ENCODE measurements at places on chromosomes 12 and 14.

GRCh38 chr14:53766106-53766505 lies 190.5 kb downstream of the BMP4 start:
- DNase-seq = no peak

GRCh38 chr12:58148405-58148804 lies 207.0 kb downstream of the ATP23 start:
- no peak for DNase-seq

DNA sequence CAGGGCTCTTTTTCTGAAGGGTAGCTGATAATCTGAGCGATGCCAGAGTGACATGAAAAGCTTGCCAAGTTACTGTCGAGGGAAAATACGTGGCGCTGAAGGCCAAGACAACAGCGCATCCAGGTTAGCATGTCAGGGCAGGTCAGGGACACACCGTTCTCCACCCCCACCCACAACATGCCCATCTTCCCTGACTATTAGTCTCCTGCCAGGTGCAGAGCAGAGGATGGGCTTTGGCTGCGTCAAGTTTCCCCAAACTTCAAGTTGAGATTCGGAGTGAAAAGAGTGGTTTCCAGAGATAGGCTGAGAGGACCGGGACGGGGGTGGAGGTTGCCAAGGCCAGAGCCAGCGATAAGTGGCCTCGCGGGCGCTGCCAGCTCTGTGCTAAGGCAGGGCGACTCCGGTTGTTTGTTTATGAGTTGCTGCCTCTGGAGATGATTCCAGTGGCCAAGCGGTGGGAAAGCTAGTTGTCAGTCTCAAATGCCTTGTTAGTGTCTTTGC lies 1.7 kb downstream of the TRHDE start:
- no peak for DNase-seq

GRCh38 chr12:123962513-123962912 lies 10.1 kb downstream of the CCDC92 start:
- no peak for DNase-seq

- DNase-seq = no peak
Measured at GRCh38 chr12:107302649-107303341, 209.4 kb upstream of the CRY1 start.

- DNase-seq = no peak
Measured at GRCh38 chr14:100530270-100531072, 56.7 kb downstream of the BEGAIN start.

DNA sequence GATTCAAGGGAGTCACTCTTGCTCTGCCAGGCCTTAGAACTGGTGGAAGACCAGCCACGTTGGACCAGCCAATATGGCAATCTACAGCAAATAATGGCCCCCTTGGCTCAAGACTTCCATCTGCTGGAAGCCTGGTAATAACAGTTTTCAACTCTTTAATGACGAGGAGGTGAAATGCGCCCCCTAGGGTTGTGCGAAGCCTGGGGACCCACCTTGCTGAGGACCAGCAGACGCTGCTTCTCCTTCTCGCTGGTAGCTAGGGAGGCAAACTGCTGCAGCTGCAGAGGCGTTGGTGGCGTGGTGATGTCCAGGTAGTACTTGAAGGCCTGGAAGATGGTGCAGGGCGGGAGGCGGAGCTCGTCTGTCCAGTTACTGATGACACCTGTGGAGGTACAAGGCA lies 41.5 kb upstream of the FBXO21 start:
- DNase-seq = no peak

DNA sequence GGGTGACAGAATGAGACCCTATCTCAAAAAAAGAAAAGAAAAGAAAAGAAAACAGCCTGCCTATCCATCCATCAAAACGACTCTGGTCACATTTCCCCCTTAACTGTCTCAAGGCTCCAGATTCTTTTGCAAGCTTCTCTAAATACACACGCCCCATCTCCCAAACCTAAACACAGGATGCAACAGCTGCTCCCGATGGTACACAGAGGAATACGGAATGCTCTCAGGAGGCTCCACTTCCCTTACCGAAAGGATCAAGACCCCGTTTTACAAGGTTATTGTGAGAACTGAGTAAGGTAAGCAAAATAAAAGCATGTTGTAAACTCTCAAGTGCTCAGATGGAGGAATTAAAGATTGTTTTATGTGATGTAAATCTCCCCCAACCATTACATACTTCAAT lies 62.3 kb downstream of the NT5DC3 start:
- no peak for DNase-seq

DNA sequence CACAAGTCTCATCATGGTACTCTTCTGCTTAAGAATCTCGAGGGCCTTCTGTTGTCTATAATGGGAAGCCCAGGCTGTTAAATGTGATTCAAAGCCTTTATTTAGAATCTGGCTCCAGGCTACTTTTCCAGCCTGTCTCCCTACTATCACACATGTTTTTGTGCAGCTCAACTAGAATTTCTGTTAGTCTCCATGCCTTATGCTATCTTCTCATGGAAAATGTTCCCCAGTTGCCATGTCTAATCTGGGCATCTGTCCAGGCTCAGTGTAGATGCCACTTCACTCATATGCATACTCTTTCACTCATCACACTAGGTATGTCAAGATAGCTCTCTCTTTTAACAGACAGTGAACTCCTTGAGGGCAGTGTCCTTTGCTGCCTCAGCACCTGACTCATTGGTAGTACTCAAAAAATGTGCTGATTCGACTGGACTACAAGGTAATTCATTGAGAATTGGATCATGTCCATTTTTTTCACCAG lies 145.3 kb downstream of the TTLL5 start:
- DNase-seq = no peak

DNA sequence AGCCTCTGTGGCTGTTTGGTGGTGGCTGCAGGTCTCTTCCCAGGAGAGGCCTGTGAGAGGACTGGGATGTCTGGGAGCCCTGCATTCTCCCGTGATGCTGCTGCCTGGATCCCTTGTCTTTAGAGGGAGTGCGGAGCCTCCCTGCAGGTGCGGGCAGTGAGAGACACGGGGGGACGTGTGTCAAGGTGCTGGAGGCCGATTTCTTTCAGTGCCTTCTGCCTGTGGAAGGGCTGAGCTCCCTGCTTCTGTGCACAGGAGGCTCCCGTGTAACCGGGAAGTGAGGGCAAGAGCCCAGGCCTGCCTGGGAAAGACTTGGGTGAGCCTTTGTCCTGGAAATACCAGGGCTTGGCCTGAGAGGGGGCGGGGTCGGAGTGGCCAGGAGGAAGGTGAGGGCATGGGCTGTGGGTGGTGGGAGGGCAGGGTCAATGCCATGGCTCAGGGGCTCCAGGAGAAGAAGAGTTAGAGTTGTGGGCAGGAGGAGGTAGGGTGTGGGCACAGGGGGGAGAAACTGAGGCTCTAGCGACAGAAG lies 372.2 kb downstream of the TMEM121 start:
- no peak for DNase-seq

DNA sequence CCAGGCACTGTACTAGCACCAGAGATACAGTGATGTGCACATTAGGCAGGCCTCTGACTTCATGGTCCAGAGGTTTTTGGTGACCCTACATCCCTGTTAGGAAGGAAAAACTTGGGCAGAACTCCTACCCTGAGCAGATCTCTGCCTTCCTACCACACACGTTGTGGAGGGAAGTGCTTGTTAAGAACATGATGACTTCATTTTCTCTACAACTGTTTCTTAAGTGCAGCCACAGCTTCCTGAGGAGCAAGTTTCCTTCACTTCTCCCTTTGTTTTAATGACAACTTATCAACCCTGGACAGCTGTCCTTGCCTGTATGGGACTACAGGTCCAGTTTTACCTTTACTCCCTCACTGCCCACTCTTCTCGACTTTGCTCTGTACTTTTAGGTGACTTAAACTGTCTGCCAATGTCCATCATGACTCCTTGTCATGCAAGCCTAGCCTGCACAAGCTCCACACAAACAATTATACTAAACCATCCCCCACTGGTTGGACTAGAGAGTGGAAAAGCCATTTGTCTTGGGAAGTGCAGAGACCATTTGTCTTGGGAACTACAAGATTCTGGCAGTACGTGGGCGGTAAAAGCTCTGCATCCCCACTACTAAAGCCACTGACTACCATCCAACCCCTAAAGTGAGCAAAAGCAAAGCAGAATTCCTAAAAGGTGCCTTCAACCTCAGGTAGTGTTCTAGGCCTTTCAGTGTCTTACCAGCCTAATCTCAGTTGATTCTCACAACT lies 359.8 kb downstream of the EGLN3 start:
- no peak for DNase-seq

DNA sequence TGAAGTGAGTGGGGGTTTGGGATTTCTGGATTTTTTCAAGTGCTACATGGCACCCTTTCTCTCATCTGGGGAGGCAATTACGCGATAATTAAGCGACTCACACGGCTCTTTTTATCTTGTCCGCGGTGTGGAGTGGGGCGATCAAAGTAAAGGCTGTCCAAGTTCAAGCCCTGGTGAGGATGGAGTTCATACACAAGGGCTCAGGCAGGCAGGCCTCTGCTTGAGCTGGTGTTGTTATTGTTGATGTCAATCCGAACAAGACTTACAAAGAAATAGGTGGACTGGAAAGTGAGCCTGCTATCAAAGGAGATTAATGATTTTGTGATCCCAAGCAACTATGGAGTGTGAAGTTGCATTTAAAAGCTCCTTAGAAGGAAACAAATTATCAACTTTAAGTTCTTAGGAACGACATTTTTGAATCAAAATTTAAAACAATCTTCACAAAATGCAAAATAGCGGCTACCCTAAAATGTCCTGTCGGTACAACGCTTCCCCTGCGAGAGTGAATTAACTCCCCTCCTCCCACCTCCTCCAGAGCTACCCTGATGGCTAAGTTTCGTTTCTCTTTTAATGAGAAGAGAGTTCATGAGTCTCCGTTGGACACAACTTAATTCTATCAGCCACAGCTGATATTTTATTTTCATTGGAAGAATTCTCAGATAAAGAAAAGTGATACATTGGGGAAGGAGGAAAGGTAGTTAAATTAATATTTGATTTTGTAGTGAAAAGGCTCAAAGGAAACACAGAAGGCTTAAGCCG lies 5.9 kb downstream of the FOXA1 start:
- no peak for DNase-seq

DNA sequence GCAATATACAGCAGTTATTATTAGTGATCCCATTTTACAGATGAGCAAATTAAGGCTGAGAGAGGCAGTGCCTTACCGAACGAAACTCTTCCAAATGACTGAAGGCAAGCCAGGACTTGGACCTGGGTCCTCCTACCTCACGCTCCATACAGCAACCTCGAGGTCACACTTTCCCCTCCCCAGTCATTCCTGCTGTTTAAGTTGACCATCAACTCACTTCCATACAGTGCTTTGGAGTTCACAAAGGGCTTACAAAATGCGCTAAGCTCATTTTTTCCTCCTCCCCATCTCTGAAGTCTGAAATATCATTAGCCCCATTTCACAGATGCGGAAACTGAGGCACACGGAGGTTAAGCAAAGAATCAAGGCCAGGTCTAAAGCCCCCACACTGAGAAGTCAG lies 4.3 kb downstream of the HNF1A start:
- no peak for DNase-seq

DNA sequence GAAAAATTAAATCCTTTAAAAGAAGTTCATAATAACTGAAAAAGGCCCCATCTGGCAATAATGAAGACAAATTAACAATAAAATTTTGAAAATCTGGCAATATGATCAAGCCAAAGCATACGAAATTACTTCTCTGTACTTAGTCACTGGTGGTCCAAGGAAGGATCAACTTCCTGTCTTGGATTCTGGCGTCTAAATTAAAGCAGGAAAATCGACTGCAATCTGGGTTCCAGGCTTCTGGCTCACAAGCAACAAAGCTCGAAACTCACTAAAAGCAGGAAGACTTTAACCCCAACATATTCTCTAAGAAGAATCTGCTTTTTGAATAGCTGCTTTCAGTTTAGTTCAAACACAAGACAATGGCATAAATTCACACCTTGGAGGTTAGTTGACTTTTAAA lies 49.7 kb downstream of the LRIG3 start:
- DNase-seq = no peak

DNA sequence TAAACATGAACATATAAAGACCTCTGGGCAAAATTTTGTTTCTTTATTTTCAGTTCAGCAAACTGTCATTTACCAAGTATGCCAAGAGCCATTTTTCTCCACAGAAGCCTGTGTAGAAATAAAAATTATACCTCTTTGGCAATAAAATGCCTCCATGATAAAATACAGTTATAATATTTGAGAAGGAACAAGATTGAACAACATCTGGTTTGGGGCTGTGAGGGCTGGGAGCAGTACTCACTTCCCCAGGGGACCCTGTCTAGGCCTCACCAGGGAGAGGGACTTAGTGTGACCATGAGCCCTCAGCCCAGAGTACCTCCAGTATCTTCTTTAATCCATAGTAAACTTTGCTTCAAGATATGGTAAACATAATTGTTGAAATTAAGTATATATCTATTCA lies 65.1 kb downstream of the DAAM1 start:
- no peak for DNase-seq

DNA sequence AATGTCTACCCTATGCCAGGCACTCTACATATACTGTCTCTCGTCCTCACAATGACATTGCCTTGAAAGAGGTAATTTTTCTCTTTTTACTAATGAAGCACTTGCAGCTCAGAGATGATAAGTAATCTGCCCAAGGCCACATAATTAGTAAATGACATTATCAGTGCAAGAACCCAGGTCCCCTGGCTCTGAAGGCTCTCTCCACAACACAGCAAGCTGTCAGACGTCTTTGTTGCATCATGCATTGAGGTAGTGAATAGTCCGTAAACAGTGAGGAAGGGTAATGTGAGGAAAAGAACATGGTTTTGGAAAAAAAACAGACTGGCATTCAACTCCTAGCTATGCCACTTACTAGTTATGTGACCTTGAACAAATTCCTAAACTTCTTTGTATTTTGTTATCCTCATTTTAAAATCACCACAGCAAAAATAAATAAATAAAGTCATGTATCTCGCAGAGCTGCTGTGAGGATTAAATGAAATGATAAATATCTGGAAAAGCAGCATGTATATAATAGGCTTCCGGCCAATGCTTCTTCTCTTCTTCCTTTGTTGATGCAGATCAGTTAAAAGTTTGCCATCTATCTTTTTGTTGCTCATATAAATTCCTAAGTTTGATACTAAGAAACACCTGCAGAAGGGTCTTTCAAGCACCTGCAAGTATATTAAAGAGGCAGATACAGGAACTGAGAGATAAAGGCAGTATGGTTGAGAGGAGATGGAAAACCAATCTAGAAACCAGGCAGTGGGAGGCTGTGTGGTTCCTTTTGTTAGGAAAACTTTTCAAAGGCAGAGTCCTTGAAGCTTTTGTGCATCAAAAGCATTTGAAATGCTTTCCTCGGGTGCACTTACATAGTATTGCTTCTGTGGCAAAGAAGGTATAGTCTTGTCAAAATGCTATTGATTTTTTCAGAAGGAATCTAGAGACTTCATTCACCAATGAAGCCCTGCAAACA lies 82.8 kb downstream of the BTG1 start:
- DNase-seq = no peak

DNA sequence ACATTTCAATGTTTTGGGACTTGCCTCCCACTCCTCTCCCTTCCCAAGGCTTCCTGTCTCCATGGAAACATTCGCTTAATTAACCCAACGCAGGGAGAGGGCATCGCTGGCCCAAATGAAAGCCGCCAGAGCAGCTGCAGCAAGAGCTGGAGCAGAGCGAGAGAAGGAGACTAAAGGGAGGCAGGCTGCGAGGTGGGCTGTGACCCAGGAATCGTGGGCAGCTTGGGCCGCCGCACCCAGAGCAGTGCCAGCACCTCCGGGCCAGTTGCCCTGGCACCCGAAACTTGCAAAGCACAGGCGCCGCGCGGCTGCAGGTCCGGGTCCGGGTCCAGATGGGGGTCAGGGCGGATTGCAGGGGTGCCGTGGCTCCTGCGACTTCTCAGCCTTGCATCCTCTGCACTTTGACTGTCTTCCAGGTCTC lies 43.5 kb upstream of the PTPRQ start:
- DNase-seq = no peak

- DNase-seq = no peak
Measured at GRCh38 chr14:64387232-64387781, 846 bp upstream of the MTHFD1 start.

- no peak for DNase-seq
Measured at GRCh38 chr12:2344476-2344875, 291.7 kb downstream of the CACNA1C start.

GRCh38 chr12:96497855-96498254 lies 8.5 kb downstream of the CFAP54 start:
- DNase-seq = no peak
